ENCODE measurements at places on chromosomes 16 and 17.

DNA sequence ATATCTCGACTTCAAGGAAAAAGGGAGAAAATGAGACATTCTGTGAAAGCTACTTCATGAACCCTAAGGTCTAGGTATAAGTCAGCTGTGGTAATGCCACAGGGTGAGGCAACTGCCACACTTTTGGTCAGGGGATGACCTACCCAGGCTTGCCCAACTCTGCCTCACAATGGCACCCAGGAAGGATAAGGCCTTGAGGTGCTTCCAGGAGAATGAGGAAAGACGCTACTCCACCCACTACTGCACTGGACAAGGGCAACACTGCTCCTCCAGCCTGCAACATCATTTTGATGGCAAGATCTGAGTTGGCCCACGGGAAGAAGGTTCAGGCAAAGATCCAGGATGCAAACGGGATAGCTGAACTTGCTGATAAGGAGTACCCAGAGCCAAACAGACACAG is 22.0 kb upstream of the GFOD2 start:
- no peak for DNase-seq

GRCh38 chr16:14325502-14326401 is 254.6 kb downstream of the MRTFB start:
- DNase-seq, result no peak

DNA sequence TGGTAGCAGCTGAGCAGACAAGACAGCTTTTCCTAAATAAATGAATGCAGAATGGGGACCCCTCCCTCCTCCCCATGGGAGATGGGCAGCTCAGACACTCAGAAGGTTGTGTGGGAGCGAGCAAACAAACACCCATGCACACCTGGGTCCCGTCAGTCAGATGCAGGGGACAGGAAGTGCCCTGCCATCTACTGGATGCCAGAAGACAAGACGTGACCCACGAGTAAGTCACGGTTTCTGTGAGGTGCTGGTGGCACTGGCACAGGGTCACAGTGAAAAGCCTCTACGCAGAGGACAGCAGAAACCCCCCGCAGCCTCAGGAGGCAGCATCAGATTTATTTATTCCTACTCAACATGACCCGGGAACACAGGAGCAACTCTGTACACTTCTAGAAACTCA is 8.4 kb downstream of the HBQ1 start:
- DNase-seq, result no peak

GRCh38 chr17:67506966-67507365 is 129.9 kb downstream of the PITPNC1 start:
- DNase-seq, result no peak

- DNase-seq, result no peak
These were observed 2.6 kb downstream of the FN3KRP start for GRCh38 chr17:82718986-82719685.

DNA sequence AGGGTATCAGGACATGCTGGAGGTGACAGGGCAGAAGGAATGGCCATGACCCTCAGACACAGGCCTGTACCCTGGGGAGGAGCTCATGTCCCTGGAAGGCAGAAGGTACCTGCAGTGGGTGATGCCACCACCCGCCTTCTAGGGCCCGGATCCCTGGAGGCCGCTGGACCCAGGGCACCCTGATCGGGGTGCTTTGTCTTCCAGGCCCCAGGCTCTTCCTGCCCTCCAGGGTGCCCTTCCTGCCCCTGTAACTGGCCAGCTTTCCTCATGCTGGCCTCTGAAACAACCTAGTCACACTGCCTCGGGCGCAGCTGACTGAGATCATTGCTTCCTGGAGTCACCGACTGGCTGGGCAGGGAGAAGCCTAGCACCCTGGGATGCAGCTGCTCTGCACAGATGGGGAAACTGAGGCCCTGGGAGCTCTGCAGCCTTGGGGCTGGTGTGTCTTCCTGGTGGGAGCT is 5.8 kb downstream of the ADCY7 start:
- DNase-seq, result no peak

GRCh38 chr17:6458460-6458950 is 14.2 kb downstream of the PIMREG start:
- no peak for DNase-seq

DNA sequence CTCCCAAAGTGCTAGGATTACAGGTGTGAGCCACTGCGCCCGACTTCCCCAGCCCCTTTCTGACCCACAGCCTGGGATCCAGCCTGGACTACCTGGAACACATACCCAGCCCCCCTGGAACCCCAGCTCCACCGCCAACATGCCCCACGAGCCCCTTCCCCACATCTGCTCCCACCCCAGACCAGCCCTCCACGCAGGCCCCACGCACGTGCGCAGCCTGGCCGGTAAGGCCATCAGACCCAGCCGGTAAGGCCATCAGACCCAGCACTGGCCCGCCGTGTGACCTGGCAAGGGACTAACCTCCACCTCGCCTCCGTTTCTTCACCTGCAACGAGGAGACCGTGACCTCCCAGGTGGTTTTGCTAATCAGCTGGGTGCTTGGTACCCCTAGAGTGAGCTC is 46.5 kb downstream of the RPH3AL start:
- no peak for DNase-seq

GRCh38 chr17:64326420-64327054 is 63.5 kb upstream of the TEX2 start:
- DNase-seq, result no peak

DNA sequence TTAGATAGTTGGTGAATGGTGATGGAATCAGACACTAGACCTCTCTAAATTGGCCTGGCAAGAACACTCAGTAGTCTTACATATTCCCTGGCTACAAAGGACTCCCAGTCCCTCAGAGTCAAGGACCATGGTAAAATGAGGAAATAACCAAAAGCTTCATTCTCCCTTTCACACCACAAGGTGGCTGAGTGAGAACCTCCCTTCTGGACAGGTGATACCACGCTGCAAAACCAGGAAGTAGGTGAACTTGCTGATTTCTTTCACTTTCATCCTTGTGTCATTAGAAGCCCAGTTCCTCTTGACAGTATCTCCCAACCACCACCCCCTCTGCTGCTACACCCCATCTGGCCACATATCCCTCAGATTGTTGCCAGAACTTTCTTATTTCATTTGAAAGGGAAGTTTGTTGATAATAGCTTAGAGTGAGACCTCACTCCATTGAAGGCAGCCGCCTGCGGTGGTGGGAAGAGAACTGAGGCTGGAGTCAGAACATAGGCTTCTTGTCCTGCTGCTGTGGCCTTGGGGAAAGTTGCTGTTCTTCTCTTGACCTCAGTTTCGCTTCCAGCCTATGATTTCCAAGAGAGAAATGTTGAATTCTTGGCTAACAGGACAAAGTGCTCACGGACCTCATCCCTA is 290.6 kb upstream of the CCL2 start:
- no peak for DNase-seq

DNA sequence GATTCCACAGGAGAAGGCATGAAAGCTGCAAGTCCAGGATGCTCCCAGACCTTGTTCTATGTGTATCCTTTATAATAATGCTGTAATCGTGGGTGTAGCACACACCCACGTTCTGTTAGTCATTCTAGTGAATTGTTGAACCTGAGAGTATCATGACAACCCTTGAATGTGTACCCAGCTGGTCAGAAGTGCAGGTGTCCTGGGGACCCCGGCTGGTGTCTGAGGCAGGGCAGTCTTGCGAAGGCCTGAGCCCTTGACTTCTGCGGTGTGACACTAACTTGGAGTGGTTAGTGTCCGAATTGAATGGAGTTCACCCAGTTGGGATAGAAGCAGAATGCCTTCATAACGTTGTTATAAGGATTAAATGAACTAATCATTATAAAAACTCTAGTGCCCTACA is 218.0 kb upstream of the TNRC6C start:
- no peak for DNase-seq

- no peak for DNase-seq
These were observed 36.1 kb downstream of the CMIP start for GRCh38 chr16:81480606-81481206.

GRCh38 chr16:55482056-55482455 is 3.1 kb downstream of the MMP2 start:
- DNase-seq, result no peak

DNA sequence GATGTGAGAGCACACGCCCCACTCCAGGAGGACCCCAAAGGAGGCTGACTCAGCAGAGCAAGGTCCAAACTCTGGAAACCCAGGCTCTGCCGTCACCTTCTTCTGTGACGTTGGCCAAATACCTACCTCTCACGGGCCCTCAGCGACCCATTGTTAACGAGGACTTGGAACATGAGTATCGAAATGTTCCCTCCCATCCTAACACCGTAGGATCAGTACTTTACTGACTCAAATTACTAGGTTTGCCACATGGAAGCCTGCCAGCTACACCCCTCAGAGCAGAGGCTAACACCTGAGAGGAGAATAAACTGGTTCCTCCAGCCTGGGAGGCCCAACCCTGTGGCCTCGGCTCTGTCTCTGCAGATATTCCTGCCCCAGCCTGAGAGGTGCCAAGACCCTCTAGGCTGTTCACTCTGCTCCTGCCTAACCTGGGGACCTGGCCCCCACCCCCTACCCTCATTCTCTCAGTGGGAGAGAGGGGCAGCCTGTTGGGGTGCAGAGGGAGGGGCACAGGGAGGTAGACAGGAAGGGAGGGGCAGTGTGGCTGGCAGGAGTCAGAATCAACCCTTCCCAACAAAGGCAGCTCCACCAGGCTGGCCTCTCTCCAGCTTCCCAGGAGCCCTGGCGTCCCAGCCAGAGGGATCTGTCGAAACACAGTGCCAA is 4.4 kb downstream of the PITPNM3 start:
- DNase-seq, result no peak

DNA sequence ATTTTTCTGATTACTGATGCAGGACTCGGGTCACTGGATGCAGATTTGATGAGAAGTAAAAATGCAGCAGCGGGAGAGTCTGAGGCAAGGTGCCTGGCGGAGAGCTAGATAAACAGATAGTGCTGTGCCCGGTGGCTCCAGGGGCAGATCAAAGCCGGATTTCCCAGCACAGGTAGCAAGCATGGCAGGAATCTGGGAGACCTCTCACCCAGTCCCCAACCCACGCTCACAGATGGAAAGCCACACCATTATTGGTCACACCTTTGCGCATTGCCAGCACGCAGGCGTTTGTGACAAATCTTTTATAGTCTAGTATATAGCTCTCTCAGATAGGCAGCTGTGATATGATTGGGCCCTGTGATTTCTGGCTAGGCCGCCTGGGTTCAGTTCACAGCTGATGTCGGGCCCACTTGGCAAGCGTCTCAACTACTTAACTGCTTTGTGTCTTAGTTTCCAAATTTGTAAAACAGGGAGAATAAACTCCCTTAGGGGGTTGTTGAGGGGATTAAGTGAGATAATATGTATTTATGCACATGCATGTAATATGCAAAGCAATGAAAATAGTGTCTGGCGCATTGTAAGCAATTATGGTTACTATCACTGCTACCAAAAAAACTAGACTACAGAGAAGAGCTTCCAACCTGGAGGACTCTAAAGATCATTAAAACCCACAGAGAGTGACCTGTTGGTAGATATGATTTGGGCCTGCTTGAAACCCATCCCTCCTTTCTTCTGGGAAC is 42.0 kb upstream of the NFAT5 start:
- DNase-seq, result no peak

- no peak for DNase-seq
These were observed 223.1 kb downstream of the ZNF423 start for GRCh38 chr16:49632795-49633184.

DNA sequence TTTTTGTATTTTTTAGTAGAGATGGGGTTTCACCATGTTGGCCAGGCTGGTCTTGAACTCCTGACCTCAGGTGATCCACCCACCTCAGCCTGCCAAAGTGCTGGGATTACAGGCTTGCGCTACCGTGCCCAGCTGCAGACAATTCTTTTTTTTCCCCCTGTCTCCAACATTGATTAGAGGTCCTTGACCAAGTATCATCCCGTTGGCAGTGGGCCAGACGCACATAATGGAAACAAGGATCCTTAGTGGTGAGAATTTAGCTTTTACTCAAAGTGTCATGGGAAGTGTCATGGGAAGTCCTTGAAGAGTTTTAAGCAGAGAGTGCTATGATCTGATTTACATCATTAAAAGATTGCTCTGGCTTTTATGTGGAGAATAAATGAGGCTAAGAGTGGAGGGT is 2.1 kb upstream of the FBXO47 start:
- DNase-seq, result no peak

- no peak for DNase-seq
These were observed 13.1 kb downstream of the MBTPS1 start for GRCh38 chr16:84103678-84104077.

GRCh38 chr16:12084436-12084835 is 107.9 kb downstream of the SNX29 start:
- DNase-seq, result no peak

- DNase-seq, result no peak
These were observed 1.0 kb downstream of the TMEM92 start for GRCh38 chr17:50275279-50275678.

- DNase-seq, result no peak
These were observed 67.8 kb downstream of the RPH3AL start for GRCh38 chr17:284676-285355.

GRCh38 chr16:88455610-88456355 is 2.7 kb downstream of the ZFPM1 start:
- peak; percentile 71 for DNase-seq

DNA sequence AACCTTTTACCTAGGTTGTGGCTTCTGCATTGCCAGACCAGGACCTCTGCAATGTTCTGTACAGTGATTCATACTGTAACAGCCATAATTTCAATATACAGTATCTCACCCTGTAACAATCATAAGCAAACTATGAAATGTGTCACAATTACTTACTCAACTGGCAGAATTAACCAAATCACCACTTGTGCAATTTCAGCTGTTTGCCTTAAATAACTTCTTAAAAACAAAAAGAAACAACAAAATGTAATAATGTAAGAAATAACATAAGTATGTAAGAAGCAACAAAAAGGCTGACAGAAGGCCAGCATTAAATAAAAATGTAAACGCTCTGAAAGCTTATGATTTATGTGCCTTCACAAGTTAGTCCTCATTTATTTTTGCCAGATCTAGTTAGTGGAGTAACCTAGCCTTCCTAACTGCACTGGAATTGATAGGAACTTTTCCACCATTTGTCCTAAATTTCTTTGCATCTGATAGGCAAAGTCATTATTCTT is 96.9 kb downstream of the SKAP1 start:
- no peak for DNase-seq

DNA sequence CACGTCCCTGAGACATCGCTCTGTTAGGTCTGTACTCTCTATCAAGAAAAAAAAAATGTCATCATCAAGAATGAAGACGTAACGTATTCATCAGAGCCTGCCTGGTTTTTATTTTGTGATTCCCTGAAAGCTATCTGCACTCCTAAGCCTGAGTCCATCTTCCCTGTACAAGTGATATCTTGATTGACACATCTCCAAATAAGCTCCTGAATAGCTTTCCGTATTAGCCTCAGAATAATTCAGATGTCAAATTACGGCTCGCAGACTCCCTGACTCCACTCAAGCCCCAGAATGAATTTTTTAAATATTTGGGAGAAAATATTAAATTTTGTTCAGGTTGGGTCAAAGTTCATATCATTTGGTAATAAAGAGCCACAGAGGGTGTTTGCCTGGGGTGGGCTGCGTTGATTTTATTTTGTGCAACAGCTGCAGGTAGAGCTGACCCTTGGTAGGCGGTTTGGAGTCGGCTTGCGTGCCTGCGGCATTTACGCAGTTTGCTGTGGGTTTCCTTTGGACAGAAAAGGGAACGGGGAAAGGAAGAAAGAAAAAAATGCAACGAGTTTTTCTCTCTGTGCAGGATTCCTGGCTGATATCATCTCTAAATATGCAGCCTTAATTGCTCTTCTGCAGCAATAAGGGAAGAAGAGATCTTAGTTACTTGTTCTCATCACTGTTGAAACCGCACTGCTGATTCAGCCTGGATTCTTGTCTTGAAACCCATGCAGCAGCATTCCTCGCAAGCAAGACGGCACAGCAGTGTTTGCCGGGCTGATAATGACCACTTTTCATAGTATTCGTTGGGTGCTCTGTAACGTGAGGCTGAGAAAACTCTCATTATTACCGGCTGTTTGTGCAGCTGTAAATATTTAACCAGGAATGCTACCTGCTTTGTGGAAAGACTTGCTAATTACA is 114.7 kb downstream of the IRX3 start:
- DNase-seq, result no peak

GRCh38 chr17:9878356-9878755 is 26.7 kb downstream of the RCVRN start:
- DNase-seq, result no peak

Measured in activated T-helper 9 cell treated with anti-CD3 and anti-CD28 coated beads, Interleukin-2, amount 50 U/mL, for 16 hours (primary cell).